ENCODE measurements at places on chromosomes 11 and 22. TPM values are rescaled to one million over a fixed set of nuclear protein-coding genes. Genes with fewer than 3 reads are reported as not detected.

DNA sequence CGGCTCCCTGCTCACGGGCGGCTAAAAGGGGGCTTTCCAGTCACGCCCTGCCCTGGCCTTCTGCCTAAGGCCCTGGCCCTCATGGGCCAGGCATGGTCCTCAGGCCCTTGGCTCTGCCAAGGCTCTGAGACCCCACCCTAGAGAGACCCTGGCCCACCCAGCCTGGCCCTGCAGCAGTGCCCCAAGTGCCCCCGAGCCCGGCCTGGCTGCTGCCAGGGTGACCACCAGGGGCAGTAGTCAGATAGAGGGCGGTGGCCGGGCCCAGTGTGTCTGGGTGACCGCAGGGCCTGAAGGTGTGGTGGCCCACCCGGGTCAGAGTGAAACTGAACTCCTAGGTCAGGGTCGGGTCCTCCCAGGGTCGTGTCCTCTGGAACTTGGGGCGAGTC, 29.4 kb upstream of the CCDC188 start:
- DNase-seq, result no peak

- DNase-seq, result no peak
Measured at GRCh38 chr11:67420147-67420645, 4.7 kb downstream of the CARNS1 start.

Gene MRGPRF
- not detected for total RNA-seq

Gene NAALADL1
- total RNA-seq, result 16.8 TPM

Gene TOLLIP
- total RNA-seq, result 36.8 TPM
